ENCODE measurements at places on chromosomes 6 and 20.
A peak's percentile ranks its signal among the peaks of the same experiment; 100 is the strongest.

GRCh38 chr20:64121586-64121985 is 14.2 kb upstream of the NPBWR2 start:
- DNase-seq: no peak

GRCh38 chr6:127069659-127070279 is 48.7 kb upstream of the RSPO3 start:
- peak; percentile 12 for DNase-seq

GRCh38 chr6:21664314-21665109 is 71.0 kb downstream of the SOX4 start:
- no peak for DNase-seq

- no peak for DNase-seq
These were observed 10.3 kb downstream of the SLC22A3 start for GRCh38 chr6:160358225-160359119.

DNA sequence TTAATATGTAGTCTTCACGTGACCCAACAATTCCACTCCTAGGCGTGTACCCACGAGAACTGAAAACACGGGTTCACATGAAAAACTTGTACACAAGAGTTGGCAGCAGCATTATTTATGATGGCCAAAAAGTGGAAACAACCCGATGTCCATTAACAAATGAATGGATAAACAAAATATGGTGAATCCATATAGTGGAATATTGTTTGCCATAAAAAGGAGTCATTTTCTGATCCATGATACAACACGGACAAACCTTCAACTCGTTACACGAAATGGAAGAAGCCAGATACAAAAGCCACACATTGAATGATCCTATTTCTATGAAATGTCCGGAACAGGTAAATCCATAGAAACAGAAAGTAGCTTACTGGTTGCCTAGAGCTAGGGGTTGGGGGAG is 78.4 kb downstream of the BMP7 start:
- DNase-seq: no peak

DNA sequence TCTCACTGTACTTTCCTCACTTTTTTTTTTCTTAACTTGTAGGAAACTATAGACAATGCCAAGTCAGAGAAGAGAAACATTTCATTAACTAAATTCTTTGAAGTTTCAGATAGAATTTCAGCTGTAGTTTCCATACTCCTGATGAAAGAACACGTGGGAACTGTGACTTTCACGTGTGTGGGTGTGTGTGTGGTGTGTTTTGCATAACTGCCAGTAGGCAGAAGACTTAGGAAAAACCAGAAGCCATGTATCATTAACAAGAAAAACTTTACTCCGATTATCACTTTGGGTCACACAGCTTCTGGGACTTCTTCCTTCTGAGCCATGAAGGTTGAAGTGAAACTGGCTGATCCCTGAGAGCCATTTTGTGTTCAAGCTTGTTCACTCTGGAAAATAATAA is 483.3 kb downstream of the TFAP2B start:
- no peak for DNase-seq

DNA sequence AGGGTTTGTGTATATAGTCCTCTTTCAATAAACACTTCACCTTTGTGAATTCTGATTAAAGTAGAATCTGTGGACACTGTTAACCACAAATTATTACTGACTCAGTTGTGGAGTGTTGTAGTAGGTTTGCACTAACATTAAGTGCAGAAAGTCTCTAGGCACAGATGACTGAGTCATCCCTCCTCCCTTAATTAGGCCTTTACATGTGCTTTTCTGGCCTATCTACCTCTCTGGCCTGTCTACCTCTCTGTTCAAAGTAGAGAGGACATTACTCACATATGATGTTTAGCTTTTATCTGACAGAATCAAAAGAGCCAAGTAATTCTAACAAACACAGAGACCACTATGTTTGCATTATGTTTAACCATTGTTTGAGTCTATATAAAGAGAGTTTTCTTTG is 783.0 kb downstream of the TENT5A start:
- no peak for DNase-seq

- DNase-seq: no peak
These were observed 1.5 kb downstream of the APOBEC2 start for GRCh38 chr6:41054511-41054910.

GRCh38 chr6:142871910-142872331 is 73.1 kb downstream of the HIVEP2 start:
- peak; percentile 37 for DNase-seq

DNA sequence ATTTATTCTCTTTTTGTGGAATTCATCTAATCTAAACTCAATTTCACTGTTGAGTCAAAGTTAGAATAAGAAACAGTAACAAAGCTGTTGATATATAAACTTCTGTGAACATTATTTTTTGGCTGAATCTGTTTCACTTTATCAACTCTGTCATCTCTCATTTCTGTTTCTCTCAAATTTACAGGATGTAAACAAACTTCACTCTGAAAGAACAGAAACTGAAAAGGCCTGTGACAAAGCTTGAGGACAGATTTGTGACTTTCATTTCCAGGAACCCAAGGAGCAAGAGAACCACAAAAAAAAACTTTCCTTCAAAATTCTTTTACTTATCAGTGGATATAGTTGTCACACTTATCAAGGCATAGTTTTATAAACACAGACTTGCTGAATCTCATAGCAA is 447.9 kb upstream of the OPRM1 start:
- no peak for DNase-seq

DNA sequence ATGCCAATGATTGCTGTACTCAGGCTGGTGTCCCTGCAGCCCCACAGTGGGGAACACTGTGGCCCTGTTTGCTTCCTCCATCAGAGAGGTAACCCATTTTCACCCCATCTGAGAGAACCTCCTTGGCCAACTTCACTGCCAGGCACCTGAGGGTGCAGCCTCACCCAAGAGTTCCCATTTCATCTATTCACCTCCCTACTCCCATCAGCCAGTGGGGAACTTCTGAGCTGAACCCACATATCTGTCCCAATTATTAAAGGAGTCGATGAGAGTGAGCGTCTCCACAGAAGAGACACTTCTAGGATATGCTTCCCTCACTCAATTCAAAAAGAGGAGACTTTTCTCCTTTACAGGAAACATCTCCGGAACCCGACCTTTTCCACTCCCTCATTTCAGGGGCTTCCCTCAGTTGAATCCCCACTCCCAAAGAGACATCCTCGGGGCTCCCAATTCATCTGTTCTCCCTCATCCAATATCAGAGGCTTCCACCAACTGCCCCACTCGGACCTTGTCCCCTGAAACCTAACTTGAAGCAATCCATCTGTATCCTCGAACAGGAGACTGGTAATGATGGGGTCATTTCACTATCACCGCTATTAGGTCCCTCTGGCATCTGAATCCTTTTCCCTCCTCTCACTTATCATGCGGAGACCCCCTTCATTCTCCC is 988 bp downstream of the UBE2V1 start:
- no peak for DNase-seq

DNA sequence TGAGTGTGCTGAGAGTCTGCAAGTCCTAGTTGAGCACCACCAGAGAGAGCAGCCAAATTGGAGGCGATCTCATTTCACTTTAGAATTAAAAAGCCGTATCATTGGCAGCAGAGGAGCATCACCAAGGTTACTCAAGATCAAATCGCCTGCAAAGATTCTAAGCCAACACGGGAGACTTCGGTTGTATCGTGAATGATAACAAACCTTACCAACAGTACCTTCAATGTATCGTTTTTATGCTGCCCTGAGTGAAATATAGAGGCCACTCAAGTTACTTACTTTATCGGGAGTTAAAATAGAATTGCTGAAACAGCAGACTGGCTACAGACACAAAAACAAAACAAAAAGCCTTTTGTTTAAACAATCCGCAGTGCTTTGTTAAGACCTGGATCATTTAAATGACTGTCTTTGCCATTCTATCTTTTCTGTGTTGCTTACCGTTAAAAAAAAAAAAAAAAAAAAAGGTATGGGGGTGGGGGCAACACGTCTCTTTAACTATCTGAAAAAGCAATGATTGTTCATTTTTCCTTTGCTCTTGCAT is 14.2 kb downstream of the NHSL1 start:
- no peak for DNase-seq

DNA sequence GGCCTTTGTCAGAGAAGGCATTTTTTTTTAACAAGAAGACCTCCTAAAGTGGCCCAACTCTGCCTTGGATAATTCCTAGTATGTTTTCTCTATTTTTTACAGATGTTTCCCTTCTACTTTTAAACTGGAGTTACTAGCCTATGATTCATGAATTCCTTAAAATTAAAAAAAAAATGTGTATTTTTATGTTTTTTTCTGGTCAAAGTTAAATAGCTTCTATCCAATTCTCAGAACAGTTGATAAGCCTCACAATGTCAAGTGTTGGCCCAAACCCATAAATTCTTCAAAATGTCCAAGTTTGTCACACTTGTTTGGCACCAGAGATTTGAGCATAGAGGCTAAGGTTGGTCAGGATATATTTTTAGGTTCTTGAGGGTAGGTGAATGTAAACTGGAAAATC is 64.0 kb downstream of the JAG1 start:
- no peak for DNase-seq

DNA sequence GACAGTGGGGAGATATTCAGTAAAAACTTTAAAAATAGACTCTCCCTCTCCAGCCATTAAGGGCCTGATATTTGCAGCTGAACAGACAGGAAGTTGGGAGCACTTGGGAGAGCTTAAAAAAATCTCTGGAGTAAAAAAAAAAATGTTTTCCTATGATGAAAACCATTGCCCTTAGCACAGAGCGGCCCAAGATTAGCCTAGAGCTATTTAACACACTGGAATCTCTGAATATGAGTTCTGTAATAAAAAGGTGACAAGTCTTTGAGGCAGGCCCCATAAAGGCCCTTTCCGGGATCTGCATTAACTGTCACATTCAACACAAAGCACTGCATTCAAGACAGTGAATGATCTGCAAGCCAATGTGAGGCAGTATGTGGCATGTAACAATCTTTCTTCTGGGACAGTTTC is 393.7 kb downstream of the ZFAND3 start:
- no peak for DNase-seq

- DNase-seq: no peak
These were observed 329.5 kb downstream of the PRL start for GRCh38 chr6:21967056-21967974.

GRCh38 chr6:23690453-23691049 is 435.5 kb upstream of the NRSN1 start:
- DNase-seq: no peak

GRCh38 chr20:41182296-41183212 is 45.2 kb downstream of the PLCG1 start:
- no peak for DNase-seq

DNA sequence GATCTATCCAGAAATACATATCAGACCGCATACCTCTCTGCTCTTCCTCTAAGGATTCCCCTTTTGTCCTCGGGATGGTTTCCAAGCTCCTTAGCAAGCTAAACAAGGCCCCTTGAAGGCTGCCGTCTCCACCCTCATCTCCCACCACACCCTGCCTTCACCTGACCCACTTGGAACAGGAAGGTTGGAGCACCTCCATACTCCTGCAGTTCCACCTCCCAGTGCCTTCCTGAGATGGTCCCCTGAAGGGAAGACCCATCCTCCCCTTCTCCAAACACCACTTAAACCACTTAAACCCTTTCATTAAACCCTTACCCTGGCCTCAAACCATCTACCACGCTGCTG is 8.5 kb upstream of the POU5F1 start:
- no peak for DNase-seq

GRCh38 chr6:109794201-109794923 is 103.3 kb downstream of the FIG4 start:
- peak; percentile 66 for DNase-seq

Data from HFF-Myc (cell line).